ENCODE measurements at places on chromosomes 11 and 22. TPM values are rescaled to one million over a fixed set of nuclear protein-coding genes. Genes with fewer than 3 reads are reported as not detected.

- no peak overlapping the region for H3K27ac ChIP-seq
- no peaks in the 10 kb centered on the region for H3K27me3 ChIP-seq
- H3K4me1 ChIP-seq = no peaks in the 10 kb centered on the region
- H3K4me3 ChIP-seq = no peak overlapping the region
- no peaks in the 10 kb centered on the region for H3K36me3 ChIP-seq
Measured at GRCh38 chr11:131108760-131109159, 192.5 kb upstream of the SNX19 start.

The NLRP14 gene
- 0.04 TPM for total RNA-seq

The RIBC2 gene
- total RNA-seq = 1.4 TPM

The C11orf86 gene
- total RNA-seq = not detected

Data from muscle of leg (tissue), 16 donors.